ENCODE measurements at places on chromosomes 12 and 14.

DNA sequence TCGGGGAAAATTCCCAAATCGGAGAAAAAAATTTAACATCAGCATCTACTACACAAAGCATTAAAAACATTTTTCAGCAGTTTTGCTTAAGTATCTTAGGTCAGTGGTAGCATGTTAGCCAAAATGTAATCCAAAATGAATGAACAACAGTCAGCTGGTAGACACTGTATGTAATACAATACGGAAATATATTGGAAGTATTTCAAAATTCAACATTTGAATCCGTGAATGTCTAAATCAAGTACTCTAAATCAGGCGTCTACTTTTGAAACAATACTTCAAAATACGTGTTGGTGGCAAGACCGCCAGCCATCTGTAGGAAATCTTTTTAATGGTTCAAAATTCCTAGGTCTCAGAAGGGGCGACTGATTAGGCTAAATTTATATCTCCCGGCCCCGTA lies 1.1 kb downstream of the SCAF11 start:
- no peak for DNase-seq

DNA sequence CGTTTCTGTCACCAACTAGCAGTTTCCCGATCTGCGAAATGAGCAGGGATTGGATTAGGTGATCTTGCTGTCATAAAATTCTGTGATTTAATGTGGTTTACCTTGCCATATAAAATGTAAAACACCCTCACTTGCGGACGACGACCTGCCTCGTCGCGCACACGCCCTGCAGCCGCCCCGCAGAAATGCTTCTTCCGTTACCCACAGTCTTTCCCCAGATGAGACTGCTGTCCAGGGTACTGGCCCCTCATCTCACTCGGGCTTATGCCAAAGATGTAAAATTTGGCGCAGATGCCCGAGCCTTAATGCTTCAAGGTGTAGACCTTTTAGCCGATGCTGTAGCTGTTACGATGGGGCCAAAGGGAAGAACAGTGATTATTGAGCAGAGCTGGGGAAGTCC lies 17.7 kb upstream of the FOXJ2 start:
- DNase-seq: no peak

DNA sequence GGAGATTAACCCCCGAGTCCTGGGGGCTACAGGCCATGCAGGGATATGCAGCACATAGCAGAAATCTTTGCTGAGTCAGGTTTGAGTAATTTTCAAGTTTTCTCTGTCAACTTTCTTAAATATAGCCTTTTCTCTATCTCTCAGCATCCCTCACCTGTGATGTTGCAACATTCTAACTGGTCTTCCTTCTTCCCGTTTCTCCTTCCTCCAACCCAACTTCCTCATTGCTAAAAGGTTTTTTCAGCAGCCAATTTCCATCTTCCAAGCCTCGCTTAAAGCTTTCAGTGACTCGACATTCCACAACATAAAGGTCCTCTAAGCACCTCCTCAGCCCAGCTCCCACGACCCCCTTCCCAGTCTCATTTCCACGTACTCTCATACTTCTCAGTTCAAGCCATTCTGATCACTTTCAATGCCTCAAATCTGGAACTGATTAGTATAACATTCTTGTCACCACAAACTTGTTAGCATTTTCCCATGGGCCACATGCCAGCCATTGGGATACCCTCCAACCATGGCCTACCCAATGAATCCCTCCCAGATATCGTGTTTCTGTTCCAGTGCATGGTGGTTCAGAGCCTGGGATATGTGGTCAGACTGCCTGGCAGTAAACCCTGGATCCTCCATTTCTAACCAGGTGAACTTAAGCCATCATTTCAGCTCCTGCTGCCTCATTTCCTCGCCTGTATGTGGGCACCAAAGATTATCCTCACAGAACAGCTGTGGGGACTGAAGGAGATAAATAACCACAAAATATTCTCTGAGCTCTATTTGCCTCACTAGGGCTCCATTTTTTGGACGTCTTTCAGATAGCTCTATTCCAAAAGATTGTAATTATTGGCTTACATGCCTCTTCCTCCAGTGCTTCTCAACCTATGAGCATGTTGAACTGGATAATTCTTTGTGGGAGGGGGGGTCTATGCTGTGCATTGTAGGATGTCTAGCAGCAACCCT lies 65.8 kb downstream of the KCNK10 start:
- DNase-seq: no peak

GRCh38 chr12:96108321-96108720 lies 72.9 kb upstream of the LTA4H start:
- DNase-seq: peak; percentile 54

GRCh38 chr12:169528-170370 lies 44.2 kb downstream of the SLC6A12 start:
- no peak for DNase-seq

- no peak for DNase-seq
These were observed 69.5 kb downstream of the ACSS3 start for GRCh38 chr12:81147292-81147919.

DNA sequence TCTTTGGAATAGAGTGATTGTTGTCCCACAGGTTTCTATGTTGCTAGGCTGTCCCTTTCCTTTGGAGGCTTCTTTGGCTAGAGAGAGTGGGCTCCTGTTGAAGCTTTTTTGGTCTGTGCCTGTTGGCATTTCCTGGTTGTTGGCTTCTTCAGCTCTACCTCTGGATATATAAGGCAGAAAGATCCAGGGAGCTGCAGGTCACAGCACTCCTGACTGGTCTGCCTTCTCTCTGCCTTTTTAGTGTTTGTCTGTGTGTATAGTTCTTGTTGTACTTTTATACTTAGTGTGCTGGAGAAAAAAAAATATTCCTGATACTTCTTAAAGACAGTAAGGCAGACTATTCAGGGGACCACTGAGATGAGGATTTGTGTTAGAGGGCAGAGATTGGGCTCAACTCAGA lies 202.7 kb downstream of the FBXL14 start:
- DNase-seq: no peak

- peak; percentile 43 for DNase-seq
These were observed 20.7 kb upstream of the NEK9 start for GRCh38 chr14:75147423-75148071.

DNA sequence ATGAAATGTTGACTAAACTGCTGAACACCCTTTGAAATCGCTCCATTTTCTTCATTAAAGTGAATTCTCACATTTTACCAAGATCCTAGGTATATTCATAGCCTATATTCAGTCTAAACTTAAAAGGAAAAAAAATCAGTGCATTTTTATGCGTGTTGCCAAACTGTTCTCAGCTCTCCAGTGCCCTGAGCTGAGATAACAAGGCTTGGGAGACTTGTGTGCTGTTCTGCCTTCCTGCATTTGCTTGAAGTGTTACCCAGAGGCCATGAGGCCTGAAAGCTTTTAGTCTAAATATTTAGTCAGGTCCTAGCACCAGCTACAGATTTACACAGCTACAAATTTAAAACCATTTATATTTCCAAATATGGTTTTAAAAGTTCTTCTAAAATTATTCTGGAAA lies 8.6 kb upstream of the PALS1 start:
- DNase-seq: no peak

DNA sequence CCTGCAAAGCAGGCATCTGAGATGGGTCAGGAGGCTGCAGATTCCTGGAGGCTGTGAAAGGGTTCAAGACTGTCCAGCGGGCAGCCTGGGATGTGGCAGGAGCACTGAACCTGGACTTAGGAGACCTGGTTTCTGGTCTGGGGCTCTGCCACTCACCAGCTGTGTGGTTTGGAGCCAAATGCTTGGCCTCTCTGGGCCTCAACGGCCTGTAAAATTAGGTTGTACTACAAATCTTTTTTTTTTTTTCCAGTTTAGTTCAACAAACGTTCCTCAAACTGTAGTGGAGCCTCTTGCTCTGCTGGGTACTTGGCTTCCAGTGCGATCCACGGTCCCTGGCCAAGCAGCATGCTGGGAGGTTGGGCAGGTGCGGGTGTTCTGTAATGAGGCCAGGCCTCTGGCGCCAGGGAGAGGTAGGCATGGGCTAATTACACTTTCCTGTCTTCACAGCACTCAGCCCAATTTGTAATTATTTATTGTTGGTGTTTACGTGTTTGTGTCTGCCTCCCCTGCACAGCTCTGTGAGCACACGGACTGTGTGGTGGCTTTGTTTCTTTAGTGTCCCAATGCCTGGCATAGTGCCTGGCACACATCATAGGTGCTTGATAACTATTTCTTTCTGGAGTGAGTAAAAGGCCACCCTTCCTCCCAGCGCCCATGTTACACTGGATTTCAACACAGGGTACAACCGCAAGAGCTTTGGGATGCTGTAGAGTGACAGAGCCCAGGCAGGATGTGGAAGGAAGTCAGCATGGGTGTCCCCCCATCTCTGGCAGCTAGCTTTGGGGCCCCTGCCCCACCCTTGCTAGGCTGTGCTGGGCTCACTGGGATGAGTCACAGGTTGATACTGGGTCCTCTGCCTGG lies 5.8 kb upstream of the KRT80 start:
- DNase-seq: no peak

DNA sequence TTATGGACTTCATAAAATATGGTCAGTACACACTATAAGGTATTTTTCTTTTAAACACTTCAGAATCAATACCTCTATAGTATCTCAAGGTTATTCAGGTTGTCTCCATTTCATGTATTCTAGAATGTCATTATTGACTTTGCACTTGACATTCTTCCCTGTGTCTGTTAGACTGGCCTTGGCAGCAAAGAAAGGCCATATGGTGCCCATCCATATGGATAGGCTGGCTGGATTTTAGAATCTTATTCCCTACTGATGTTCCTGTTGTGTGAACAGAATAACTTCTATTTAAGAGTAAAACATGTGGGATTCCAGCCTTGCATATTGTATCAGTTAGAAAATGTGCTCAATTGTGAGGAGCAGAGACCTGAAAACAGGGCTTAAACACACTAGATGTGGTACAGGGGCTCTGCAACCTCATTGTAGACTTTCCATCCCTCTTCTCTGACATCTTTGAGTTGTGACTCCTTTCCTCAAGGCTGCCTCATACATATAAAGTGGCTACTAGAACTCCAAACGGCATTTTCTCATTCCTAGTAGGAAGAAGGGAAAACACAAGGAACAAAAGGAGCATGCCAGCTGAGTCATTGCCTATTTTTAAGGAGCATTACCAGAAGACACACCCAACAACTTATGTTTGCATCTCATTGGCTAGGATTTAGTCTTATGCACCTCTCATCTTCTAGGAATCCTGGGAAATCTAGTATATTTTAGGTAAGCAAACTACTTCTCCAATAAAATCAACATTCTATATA lies 221.2 kb upstream of the TMPO start:
- DNase-seq: no peak

DNA sequence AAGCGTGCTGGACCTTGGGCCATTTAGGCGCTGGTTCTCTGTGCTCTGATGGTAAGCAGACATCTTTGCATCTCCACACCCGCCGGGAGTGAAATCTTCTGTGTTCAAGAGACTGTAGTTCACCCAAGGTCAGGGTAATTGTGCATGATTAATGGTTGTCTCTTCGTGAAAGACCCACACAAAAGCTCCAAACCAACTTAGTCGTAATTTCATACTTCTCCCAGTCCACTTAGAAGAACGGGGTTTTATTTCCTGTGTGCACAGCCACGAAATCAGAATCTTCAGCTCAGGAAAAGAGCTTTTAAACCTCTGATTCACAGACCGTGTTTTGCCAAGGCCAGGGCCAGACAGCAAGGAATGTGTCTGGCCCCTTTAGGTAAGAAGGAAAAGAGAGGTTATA lies 640.9 kb downstream of the MED13L start:
- no peak for DNase-seq

DNA sequence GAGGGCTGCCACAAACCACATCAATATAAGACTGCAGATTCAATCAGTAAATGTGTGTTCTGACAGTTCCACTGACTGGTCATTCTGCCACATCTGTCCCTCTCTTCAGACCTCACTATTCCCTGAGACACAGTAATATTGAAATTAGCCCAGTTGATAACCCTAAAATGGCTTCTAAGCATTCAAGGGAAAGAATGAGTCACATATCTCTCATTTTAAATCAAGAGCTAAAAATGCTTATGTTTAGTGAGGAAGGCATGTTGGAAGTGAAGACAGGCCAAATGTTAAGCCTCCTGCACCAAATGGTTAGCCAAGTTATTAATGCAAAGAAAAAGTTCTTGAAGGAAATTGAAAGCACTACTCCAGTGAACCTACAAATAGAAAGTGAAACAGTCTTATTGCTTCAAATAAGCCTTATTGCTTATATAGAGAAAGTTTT lies 24.5 kb upstream of the KIF21A start:
- peak; percentile 13 for DNase-seq

DNA sequence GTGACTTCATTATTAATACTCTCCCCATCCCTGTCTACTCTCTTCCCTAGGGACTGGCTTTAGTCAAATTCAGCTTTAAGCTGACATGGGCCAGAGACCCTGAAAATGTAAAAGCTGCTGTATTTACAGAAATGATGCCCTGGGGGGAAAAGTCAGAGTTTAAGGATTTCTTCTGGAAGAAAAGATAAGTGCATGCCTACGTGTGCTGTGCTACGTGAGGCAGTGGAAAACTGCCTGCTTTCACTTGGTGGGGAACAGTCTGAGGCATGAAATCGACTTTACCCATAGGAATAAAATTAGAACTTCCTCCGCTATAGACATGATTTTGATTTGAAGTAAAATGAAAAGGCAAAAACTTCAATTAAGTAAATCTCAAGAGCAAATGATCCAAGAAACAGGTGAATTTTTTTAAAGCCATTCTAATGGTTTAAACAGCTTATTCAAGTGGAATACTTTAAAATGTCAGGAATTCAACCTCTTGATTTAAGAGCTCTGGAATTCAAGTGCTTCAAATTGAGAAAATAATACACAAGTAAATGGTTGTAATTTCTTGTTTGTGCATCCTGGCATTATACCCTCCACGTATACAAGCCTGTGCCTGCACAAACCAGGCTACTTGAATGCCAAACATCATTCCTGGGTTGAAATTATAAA lies 168.5 kb downstream of the FOXN3 start:
- DNase-seq: no peak

DNA sequence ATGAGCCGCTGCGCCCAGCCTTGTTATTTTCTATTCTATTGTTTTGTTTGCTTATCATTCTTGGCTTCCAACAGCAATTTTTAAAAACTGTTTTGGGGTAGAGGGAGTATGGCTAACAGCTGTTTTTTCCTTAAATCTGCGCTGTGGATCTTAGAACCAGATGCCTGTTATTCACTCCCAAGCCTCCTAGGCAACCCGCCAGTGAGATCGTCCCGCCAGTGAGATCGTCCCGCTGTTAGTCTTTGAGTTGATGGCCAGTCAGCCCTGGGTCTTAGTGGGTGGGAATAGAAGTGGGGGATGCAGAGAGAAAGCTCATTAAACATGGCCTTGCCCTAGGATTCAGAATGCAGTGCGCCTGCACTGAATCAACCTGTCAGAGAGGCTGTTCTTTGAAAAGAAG lies 67.3 kb upstream of the BICD1 start:
- no peak for DNase-seq

Measured in activated CD4-positive, alpha-beta T cell treated with anti-CD3 and anti-CD28 coated beads for 36 hours (primary cell).